ENCODE measurements at places on chromosomes 5 and 9. TPM values are rescaled to one million over a fixed set of nuclear protein-coding genes. Genes with fewer than 3 reads are reported as not detected.

Gene TRIM36
- total RNA-seq: 2.6 TPM

Gene C9orf153
- total RNA-seq: 0.14 TPM

Gene CRHBP
- not detected for total RNA-seq

Gene TRIO
- total RNA-seq: 99.3 TPM

Gene MUSK
- total RNA-seq: not detected

Gene CERCAM
- total RNA-seq: 39.5 TPM

Gene UIMC1
- total RNA-seq: 46.6 TPM

Gene FAM151B
- 1.2 TPM for total RNA-seq

Gene PRRX2
- total RNA-seq: 12.5 TPM

Gene PIP5KL1
- 2.0 TPM for total RNA-seq

Gene SPINK1
- 0.73 TPM for total RNA-seq

Gene RORB
- not detected for total RNA-seq

Gene SYK
- 0.04 TPM for total RNA-seq

Gene TIMD4
- 1.2 TPM for total RNA-seq

Gene ISCA1
- total RNA-seq: 43.3 TPM

Gene SOX30
- total RNA-seq: not detected

Gene CARTPT
- total RNA-seq: not detected

Gene CSF1R
- total RNA-seq: 0.33 TPM

Gene DELE1
- 56.2 TPM for total RNA-seq

Gene NFIB
- total RNA-seq: 11.1 TPM

Gene COL23A1
- total RNA-seq: not detected

Gene TAF11L10
- total RNA-seq: not detected

Gene ADGRD2
- total RNA-seq: not detected

Gene CCL27
- not detected for total RNA-seq

Gene ABO
- not detected for total RNA-seq

Gene SLC6A19
- 0.07 TPM for total RNA-seq

Gene CCL28
- total RNA-seq: 0.14 TPM

Gene OSTF1
- total RNA-seq: 15.6 TPM

Gene PLPPR1
- not detected for total RNA-seq

Gene SPATA31A3
- total RNA-seq: not detected

Gene GDF9
- not detected for total RNA-seq

Data from A549 treated with ZK216348 at 1 μM for 4 hours (cell line).